ENCODE measurements at places on chromosomes 6 and 20. TPM values are rescaled to one million over a fixed set of nuclear protein-coding genes. Genes with fewer than 3 reads are reported as not detected.
A peak's percentile ranks its signal among the peaks of the same experiment; 100 is the strongest.

DNA sequence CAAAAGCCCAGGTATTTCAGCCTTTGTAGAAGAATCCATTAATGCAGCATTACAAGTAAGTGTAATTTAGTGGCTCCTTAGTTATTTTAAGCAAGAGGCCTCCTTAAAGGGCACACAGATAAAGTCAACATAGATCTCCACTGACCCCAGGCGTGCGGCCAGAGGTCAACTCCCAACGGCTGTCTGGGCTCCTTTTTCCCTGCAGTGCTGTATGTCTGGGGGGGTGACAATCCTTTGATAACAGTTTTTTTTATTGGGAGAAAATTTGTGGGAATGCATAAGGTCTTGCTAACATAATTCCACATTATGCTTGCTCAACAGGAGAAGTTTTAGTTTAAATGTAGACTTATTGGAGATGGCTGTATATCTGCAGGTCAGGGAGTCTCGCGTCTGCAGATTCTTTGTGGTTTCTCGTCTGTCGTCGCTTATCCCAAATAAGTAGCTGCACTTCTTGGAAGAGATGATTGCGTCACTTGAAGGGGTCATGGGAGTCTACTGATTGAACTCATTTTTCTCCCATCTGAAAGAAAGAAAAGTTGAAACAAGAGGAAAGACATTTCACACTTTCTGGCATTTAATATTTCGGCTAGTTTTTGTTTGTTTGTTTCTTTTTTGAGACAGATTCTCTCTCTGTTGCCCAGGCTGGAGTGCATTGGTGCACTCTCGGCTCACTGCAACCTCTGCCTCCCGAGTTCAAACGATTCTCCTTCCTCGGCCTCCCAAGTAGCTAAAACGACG, 151.7 kb upstream of the AKAP12 start:
- DNase-seq: no peak

DNA sequence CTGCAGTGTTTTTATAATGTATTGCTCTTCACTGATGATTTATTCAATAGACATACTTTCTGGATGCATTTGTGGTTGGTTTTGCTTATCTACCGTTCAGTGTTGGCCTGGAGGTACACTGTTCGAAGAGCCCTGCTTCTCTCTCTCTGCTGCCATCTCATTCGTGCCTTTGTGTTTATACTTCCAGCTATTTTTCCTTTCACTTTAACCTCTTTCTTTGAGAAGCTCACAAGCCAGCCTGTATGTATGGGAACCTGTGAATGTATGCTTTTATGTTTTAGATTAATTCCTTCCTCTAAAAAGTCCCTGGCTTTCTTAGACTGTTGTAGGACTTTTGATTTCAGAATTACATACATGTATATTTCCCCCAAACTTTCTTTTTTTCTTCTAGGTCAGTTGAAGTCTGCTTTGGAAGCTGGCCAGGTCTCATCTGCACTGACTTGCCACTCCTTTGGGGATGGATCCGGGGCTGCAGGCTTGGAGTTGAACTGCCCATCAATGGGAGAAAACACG, 83.0 kb downstream of the SCAND1 start:
- DNase-seq: no peak

DNA sequence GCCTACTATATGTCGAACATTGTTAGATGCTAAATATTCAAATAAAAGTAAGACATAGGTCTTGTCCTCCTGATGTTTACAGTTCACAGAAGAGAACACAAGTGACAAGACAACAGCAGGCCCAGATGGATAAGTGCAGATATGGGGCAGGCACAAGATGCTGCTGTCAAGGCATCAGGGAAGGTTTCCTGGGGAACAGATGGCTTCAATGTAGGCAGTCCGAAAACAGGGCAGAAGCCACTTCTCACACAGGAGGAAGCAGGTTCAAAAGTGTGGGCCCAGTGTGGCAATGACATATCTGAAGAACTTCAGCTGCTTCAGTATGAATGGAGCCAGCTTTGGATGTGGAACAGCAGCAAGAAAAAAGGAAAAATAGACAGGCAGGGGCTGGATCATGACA, 32.5 kb downstream of the HLA-DPB1 start:
- DNase-seq: no peak

The FAM83C gene
- not detected for polyA plus RNA-seq

The FAM162B gene
- polyA plus RNA-seq: not detected

DNA sequence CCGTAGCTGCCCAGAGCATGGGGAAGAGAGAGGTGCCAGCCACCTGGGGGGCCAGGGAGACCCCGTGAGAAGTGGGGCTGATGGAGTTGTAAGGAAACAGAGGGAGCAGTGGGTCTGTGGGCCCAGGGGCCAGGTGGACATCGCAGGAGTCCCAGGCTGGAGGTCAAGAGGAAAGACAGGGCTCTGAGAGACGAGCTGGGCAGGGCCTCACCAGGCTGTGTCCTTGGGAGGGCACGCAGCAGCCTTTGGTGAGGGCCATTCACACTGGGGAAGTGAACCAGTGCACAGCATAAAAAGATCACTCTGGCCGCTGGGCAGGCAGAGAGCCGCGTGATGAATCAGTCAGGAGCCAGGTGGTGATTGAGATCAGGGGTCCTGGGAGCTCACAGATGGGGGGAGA, 73.9 kb upstream of the FOXQ1 start:
- no peak for DNase-seq

The ZNF341 gene
- polyA plus RNA-seq: 2.2 TPM

DNA sequence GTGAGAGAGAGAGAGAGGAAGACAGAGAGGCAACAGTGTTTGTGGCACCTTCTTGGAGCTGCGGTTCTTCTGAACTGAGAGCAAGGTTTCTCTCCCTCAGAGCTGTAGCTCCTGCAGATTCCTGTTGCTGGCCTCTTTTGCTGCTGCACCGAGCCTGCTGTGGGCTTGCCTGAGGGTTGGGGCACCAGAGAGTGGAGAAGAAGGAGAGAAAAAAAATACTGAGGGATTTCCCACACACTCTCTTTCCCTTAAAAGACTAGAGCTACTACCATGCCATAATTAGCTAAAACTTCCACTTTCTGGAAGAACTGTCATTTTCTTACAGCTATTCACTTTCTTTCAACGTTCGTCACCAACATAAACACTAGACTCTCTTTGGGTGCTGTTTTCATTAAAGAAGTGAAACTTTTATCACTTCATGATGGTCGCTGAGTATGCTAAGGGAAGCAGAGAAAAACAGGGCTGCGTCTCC, 18.2 kb upstream of the ECI2 start:
- DNase-seq: no peak

- no peak for DNase-seq
These were observed 100.0 kb upstream of the TAB2 start for GRCh38 chr6:149217466-149217888.

- DNase-seq: no peak
These were observed 48.5 kb downstream of the FYN start for GRCh38 chr6:111824608-111825337.

The LIN28B gene
- polyA plus RNA-seq: not detected

The OPN5 gene
- polyA plus RNA-seq: not detected

DNA sequence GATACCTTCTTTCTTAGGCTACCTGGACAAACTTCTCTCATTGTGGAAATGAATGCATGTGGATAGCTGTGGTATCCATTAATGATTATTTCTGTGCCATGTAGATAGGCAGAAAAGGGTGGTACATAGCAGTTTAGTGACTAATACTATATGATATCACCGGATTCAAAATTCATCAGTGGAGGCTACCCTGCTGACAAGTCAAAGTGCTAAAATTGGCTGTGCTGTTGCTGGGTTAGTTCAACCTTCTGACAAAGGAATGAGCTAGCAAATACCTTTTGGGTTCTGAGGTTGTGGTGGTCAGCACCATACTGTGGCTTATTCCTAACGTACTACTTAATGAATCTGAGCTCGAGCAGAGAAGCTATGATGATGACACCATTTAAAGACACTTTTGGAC, 109.1 kb downstream of the TFAP2B start:
- no peak for DNase-seq

- no peak for DNase-seq
These were observed 51.4 kb upstream of the TMEM181 start for GRCh38 chr6:158508450-158508849.

The QKI gene
- 22.3 TPM for polyA plus RNA-seq

The AP5S1 gene
- polyA plus RNA-seq: 13.4 TPM

DNA sequence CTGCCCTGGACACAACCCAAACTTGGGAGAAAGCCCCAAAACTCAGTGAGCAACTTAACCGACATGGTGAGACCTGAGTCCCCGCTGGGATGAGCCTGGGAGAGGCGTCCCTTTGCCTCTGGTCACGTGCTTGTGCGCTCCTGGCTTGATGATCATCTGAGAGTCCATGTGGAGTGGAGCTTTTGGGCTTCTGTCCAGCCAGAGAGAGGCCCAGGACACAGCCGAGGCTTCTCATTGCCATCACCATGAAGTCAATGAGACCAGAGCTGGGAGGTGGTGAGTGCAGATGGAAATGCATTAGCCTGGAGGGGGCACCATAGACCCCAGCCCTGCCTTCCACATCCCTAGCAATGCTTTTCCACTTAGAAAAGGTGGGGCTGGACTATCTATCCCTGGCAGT, 250.0 kb downstream of the SLC24A3 start:
- DNase-seq: no peak

The PMEPA1 gene
- 12.1 TPM for polyA plus RNA-seq

DNA sequence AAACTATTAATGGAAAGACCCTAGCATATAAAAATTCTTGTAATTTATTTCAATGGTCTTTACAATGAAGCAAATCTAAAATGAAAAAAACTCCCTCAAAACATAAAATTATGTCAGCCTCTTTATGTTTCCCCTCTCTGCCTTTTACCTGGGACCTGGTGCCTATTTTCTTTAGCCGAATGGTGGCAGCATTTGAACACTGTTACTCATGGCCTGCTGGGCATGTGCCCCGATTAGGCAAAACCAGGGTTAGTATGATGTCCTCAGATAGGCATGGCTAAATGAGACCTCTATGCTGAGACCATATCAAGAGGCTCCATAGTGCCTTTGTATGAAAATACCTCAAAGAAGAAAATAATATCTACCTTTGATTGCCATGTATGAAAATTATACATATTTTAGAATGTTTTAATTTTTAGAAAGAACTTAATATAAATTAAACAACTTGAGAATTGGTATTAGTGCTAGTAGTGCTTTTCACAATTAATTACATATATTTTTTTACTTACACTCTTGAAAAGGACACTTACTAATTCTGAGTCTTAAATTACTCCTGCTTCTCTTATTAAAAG, 22.5 kb upstream of the C6orf58 start:
- DNase-seq: no peak

- DNase-seq: no peak
These were observed 146.5 kb downstream of the PREX1 start for GRCh38 chr20:48681201-48681872.

DNA sequence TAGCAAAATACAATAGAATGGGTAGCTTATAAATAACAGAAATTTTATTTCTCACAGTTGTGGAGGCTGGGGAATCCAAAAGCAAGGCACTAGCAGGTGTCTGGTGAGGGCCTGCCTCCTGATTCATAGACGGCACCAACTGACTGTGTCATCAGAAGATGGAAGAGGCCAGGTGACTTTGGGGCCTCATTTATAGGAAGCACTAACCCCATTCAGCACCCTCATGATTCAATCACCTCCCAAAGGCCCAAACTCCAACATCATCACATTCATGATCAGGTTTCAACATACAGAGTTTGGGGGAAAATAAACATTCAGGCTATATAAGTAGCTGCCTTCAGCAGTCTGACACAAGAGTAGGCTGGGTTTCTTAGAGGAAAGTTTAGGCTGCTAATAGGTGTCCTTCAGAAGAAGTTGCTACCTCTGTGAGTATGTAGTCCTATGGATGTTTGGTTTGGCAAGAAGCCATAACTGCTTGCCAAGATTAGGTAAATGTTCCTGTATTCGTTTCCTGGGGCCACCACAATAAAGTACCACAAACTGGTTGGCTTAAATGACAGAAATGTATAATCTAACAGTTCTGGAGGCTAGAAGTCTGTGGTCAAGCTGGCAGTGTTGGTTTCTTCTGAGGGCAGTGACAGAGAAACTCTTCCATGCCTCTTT, 48.8 kb downstream of the NT5E start:
- no peak for DNase-seq

The OPRM1 gene
- not detected for polyA plus RNA-seq

DNA sequence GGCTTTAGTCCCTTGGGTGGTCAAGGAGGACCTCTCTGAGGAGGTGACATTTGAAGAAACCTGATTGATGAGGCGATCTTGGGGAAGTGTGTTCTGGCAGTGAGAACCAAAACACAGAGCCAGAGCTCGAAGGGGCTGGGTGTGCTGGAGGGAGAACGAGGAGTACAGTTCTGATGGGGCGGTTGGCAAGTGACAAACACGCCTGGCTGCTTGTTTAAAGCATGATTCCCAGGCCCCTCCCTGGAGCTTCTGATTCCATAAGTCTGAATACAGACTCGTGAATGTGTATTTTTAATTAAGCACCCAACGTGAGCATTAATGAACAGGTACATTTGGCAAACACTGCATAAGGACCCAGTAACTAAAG, 886 bp upstream of the NFATC2 start:
- DNase-seq: no peak

- no peak for DNase-seq
These were observed 81.9 kb downstream of the LYRM4 start for GRCh38 chr6:5178806-5179205.

- no peak for DNase-seq
These were observed 15.7 kb upstream of the AFDN start for GRCh38 chr6:167811040-167811439.

DNA sequence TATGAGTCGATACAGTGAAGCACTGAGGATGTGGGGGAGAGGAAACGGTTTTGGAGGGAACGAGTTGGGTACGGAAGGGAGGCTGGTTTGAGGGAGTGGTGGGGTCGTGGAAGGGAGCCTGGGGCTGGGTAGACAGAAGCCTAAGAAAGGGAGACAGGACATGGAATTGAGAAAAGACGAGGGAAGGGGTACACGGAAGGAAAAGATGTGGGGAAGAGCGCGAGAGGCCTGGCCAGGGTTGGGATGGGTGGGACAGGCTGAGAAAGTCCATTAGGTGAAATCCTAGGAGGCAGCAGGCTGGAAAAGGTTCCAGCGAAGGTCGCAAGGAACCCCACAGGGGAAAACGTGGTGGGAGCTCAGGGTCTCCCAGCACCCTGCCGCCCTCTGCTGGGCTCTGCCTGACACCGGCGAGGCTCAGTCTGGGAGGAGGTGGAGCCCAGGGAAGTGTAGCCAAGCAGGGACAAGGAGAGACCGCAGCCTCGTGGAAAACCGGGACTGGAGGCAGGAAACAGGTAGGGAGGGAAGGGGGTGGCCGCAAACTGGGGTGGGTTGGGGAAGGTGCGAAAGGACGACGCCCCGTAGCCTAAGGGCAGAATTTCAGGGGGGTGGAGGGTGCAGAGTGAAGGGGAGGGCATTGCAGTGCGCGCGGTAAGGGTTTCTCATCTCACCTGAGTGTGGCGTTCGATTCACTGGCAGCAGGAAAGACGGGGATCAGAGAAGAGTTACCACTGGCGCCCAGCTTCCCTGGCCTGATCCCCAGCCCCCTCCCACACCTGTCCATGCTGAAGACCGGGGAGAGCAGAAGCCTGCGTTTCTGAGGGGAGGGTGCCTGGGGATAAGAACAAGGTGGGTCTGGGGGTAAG, 4.3 kb downstream of the GABBR1 start:
- peak; percentile 28 for DNase-seq

- no peak for DNase-seq
These were observed 585 bp upstream of the DSE start for GRCh38 chr6:116369964-116370759.

The HLA-G gene
- polyA plus RNA-seq: 2.0 TPM

The RSPH9 gene
- 1.9 TPM for polyA plus RNA-seq

- no peak for DNase-seq
These were observed 145.9 kb downstream of the RALGAPA2 start for GRCh38 chr20:20566516-20566915.

All from naive B cell (primary cell).